ENCODE measurements at places on chromosomes 16 and 17.

DNA sequence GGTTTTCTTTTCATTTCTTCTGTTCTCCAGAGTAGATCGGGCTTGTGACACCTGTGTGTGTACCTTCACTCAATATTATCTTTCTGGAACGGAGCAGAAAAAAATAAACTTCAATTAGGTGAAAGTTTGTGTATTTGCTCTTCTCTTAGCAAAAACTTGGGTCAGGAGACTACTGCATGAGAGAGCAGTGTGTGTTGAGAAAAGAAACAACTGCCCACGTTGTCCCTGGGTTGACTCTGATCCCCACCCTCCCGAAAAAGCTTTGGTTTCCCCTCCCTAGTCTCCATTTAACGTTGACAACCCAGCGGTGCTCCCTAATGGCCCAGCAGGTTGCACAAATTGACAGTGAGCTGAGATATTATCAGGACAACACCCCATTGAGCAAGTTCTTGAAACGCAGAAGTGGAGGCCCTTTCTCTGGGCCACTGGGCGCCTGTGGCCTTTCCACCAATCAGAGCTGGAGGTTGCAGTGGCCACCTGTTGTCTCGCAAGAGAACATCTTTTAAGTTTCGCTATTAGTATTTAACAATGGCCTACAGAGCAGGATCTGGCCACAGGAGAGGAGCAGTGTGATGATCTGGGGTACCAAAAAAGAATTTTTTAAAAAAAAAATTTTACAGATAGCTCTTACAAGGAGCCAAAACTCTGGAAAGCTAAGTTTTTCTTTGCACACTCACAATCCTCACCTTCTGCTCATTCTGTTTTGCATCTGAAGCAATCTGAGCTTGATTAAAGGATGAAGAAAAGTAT lies 1.5 kb upstream of the TOX3 start:
- no peak for DNase-seq

GRCh38 chr16:24291932-24292331 lies 35.8 kb downstream of the CACNG3 start:
- DNase-seq: no peak

DNA sequence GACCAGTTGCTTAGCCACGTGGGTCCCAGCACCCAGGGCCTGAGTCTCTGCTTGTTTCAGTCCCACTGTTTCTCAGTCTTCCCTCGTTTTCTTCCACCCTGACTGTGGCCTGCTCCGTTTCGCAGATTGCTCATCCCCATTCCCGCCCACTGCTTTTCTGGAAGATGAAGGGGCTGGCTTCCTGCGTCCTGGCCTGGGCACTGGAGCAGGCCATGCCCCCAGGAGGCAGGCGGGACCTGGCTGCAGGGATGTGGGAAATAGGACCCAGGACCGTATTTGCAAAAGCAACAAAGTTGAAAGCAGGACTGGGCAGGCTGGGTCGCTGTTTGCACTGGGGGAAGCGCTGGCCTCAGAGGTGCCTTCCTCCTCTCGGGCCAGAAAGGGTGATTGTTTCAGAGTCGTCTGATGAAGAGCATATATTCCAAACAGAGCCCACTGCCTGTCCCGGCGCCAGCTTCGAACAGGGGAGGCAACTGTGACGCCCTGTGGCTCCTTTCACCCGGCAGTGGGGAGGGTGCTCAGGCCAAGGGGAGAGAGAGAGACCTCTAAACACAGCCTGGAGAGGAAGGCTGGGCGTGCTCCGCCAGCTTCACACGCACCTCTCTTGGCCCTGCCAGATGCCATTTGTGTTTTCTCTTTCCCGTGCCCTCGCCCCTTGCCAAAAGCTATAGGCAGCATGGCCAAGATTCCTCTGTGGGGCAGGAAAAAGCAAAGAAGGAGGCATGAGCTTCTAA lies 108.6 kb downstream of the CMIP start:
- DNase-seq: no peak

- DNase-seq: no peak
Observed at GRCh38 chr17:27247071-27247957, 46.6 kb upstream of the WSB1 start.

GRCh38 chr17:64455993-64456885 lies 7.3 kb downstream of the MILR1 start:
- no peak for DNase-seq

GRCh38 chr16:65268331-65268730 lies 146.5 kb upstream of the CDH11 start:
- no peak for DNase-seq

DNA sequence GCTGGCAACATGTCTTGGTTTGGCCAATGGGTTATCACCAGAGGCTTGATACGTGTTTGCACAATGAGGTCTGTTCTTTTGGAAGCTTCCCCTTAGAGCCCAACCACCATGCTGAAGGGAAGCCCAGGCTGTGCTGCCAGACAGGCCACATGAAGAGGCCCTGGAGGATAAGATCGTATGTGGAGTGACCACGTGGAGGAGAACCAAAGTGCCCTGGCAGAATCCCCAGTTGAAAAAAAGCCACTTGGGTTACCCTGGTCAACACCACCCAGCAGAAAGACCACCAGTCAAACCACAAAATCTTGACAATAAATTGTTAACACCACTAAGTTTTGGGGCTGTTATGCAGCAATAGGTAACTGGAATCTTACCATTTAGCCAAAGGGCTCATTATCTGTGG lies 7.0 kb upstream of the ADAT1 start:
- DNase-seq: no peak

- no peak for DNase-seq
Observed at GRCh38 chr16:66510298-66510697, 39.6 kb downstream of the TK2 start.

DNA sequence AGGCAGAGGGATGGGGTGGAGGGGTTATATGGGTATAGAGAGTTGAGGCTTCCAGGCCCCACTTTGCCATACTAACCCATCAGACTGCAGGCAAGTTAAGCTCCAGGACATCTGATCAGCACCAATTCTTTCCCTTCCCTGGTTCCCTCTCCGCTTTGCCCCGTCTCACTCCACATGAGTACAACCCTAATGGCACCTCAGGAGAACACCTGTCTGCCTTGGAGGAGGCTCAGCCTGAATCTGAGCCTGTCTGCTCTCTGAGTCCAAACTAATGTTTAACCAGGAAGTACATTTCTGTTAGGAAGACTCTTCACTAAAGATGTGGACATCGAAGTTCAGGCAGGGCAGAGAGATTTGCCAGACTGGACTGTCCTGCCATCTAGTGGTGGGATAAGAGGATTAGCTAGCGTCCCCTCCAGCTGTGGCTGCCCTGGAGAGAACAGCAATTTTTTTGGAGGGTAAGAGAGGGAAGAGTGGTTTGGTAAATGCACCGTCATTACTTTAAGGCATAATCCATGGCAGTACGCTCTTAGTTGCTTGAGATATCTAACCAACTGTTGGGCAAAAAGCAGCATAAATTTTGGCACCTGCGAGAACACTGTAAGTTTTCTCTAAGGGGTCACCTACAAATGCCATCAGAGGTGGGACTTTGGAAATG lies 29.2 kb upstream of the LRRC75A start:
- DNase-seq: peak; percentile 44

DNA sequence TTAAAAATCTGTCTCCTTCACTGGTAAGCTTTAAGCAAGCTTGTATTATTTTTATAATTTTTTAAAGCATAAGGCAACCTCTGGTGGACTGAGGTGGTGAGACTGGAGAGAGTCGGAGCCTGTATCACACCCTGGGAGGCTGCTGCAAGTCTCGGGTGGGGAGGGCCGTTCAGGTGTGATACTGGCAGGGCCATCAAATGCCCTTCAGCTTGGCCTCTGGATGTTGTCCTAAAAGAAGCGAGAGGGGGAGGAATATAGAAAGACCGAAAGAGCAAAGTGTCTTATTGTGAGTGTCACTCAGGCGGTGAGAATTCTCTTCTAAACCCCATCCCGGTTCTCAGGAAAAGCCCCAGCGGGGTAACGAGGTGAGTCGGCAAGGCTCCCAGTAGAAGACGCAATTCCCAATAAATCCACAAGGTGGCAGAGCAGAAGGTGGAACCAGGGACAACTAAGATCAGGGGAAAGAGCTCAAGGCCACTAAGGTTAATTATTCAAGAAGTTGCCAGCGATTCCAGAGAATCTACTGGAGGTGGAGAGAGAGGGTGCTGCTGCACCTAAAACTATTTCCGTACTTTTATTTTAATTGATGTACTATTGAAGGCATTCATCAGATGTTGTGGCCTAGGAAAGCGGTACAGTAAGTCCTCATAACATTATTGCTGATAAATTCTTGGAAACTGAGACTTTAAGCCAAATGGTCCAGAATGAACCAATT lies 14.1 kb downstream of the C17orf67 start:
- peak; percentile 37 for DNase-seq

DNA sequence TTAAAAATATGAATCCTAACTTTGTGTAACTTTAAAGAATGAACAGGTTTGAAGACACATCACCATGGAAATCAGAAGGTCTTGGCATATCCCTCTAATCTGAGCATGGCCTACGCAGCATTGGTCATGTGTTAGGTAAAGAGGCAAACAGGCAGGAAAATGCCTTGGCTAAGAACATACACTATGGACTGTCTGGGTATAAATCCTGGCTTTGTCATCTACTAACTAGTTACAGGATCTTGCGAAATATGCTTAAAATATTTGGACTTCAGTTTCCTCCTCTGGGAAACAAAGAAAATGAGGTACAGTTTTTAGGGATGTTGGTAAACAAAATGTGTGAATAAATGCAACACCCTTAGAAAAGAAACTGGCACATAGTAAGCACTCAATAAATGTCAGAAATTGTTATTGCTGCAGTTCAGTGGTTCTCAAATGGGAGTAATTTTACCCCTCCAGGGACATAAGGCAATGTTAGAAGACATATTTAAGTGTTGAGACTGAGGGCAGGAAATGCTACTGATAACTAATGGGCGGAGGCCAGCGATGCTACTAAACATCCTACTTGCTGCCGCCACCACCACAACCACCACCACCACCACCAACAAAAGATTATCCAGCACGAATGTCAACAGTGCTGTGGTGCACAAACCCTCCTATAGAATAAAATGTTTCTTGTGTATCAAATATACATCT lies 770.8 kb upstream of the SOX9 start:
- DNase-seq: no peak

DNA sequence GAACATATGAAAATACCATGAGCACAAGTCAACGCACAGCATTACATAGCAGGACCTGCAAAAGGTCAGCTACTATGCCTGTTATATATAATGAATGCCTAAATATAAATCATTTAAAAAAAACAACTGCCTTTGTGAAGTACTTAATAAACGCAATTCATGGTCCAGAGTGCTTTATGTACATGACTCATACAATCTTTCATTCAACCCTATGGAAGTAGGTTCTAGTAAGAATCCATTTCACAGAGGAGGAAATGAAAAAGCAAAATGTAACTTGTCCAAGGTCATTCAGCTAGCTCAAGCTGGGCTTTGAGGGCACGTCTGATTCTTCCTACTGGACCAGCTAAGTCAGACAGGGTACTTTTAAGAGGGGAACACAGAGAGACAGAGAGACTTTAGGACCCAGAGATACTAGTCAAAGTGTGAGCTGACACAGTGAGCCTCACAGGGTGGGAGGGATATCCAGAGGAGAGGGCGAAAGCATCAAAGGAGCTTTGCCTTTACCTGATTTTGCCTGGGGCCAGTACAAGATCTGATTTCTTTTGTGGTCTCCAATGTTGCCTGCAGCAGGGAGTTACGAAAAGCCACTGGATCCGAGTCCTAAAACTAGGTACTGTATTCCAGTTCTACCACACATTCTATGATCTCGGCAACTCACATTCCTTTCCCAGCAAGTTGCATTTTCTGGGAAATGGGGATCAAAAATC lies 83.4 kb upstream of the ZFHX3 start:
- DNase-seq: no peak

DNA sequence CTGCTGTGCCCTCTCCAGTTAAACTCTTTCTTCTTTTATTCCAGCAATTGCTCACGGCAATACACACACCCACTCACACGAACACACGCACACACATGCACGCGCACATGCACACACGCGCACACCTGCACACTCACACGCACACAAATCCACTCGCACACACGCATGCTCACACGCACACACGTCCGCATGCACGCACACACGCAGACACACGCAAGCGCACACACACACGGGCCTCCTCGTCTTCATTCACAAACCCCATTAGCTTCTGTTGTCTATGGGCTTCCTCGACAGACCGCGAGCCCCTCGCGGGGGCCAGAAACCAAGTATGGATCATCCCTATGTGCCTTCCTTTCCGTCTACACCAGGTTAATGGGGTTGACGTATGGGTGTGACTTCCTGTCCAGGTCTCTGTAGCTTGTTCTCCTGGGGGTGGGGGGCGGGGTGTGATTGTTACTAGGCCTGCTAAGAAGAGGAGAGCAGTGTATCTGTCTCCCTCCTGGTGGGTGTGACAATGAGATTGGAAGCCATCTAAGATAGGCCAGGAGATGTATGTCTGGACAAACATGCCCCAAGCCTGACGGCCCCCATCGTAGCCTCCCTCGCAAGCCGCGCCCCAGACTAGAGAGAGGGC lies 670 bp upstream of the CTF1 start:
- no peak for DNase-seq

DNA sequence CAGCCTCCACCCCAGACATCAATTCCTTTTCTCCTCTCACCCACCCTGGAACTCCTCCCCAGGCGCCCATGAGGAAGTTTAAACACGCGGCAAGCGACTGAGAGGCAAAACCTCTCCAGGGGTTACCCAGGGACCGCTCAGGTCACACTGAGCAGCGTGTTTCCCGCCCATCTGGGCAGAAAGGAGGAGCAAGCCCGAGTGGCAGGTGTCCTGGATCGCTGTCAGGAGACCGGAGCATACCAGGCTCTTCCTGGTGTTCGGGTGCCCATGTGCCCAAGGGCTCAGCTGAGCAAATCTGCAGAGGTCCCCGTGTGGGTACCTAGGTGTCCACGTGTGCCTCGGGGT lies 491 bp downstream of the SLC25A19 start:
- no peak for DNase-seq

DNA sequence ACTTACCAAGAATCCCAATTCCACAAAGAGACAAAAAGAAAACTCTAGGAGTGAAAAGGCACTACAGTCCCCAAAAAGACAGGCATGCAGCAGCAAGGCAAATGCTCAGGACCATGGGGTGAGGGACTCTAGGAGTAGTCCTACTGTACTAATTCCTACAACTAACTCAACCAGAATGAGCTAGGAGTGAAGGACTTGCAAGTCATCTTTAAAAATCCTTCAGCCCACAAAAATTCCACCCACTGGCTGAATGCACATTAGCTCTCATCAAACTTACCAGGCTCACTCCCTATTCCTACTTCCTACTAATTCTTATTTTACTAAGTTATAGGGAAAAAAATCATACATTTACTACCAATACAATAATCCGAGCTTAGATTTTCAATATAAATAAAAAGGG lies 141.7 kb upstream of the C17orf78 start:
- DNase-seq: no peak

DNA sequence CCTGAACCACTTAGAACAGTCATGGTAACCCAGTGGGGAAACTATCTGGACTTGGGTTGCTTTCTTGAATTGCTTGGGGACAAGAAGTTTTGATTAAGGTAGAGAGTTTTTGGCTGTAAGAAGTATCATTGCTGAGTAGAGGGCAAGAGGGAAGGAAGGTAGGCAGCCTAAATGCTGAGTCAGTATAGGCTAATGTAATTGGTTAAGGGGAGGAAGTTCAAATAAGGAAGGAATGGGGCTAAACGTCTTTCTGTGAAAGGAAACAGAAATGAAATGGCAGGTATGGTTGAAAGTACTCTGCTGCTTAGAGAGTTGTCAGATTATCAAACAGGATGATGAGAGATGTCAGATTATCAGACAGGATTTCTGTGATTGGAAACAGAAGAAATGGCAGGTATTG lies 20.3 kb downstream of the KPNB1 start:
- DNase-seq: no peak
